COR-L47 (cell line): ENCODE measurements at places on chromosomes 3 and 15.

GRCh38 chr15:70266412-70267121, 168.8 kb upstream of the TLE3 start:
- no peak for DNase-seq

DNA sequence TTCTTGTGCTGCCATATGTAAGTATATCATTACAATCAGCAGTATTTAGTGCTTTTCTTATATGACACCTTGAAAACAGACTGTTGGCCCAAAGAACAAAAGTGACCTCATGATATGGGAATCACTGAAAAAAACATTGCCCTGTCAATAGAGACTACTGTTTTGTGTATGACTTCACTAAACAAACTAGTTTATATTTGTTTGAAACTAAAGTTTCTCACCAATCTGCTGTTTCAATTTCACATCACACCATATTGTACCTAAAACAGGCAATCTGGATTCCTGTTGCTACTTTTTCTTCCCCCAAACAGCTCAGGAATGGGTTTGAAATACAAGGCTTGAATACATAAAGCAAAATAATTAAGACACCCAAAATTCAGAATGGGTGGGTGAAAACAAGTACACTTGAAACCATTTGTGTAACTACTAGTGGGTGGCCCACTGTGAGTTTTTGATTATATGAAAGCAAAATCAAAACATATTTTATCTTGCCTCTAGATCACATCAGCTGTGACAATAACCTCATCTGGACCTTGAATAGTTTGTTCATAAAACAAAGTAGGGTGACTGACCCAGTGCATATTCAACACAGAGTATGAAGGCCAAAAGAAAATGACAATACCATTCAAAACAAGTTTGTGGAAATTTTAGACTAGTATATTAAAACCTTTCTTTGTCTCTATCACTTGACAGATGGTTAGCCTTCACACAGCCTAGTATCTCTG, 5.9 kb downstream of the ZBTB20 start:
- DNase-seq = no peak

- no peak for DNase-seq
Observed at GRCh38 chr3:159667261-159667660, 321.4 kb upstream of the IL12A start.

- no peak for DNase-seq
Observed at GRCh38 chr15:72112116-72112515, 5.8 kb downstream of the MYO9A start.

DNA sequence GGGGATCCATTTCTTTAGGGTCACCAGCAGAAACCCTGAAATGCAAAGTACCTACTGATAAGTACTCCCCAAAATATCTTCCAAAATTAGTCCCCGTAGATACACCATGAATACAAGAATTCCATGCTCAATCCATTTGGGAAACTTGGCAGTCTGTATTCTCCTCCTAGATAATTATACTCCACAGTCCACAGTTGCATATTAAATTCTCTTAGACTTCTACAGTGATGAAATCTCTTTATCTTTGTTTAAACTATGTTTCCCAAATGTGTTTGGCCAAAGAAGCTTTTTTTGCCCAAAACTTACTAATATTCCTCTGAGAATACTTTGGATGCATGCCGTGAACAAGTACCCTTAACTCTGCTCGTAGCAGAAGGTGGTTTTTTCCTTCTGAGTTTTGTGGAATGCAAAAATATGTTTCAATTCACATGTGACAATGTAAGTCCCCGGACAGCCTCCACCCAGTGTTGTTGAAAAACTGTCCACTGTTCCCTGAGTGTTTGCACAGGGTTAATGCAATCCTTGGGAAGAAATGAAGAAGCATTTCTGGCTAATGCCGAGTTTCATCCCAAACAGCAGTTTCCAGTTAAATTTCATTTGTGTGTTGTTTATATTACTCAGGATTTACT, 126.7 kb downstream of the ARNT2 start:
- DNase-seq = no peak

DNA sequence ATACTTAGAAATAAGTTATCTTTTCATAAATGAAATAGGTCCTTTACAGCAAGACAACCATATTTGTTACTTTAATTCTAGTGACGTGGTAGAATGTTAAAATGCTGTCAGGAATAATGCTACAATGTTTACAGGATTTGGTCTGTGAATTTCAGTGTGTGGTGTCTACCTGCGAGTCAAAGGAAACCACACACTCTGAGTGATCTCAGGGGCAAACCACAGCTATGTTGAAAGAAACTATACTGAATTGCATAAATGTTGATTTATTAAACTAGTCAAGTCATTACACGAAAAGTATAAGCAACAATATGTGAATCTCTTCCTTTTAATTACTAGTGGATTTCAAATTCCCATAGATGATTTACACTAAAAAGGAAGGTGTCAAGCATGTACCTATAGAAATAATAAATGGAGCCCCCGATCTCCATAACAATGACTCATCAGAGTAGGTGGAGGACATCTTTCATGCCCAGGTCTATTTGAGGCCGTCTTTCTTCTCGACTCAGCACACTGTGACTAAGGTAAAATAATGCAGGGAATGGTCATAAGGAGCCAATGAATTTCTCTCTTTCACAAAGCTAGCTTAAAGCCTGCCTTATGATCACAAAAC, 463.0 kb downstream of the ERC2 start:
- no peak for DNase-seq

- no peak for DNase-seq
Observed at GRCh38 chr15:42184736-42185135, 23.4 kb downstream of the VPS39 start.

- no peak for DNase-seq
Observed at GRCh38 chr3:128485282-128486204, 7.5 kb downstream of the GATA2 start.

GRCh38 chr3:189563853-189564563, 67.2 kb upstream of the TP63 start:
- no peak for DNase-seq

GRCh38 chr3:46893146-46893748, 15.7 kb downstream of the PTH1R start:
- DNase-seq = no peak

- no peak for DNase-seq
Observed at GRCh38 chr3:6962801-6963200, 101.9 kb downstream of the GRM7 start.

DNA sequence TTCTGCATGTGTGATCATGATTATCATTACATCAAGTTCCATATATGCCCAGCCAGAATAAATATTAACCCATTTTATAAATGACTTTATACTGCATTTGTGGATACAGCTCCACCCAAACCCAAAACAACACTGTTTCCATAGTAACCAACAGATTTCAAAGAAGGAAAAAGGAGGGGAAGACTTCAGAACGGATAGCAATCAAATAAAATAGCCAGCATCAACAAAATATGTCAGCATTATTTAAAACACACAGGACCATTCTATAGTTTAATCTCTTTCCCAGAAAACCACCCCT, 114.4 kb downstream of the FOXP1 start:
- no peak for DNase-seq
